GM12892 (cell line): ENCODE measurements at places on chromosomes 11 and 22.

DNA sequence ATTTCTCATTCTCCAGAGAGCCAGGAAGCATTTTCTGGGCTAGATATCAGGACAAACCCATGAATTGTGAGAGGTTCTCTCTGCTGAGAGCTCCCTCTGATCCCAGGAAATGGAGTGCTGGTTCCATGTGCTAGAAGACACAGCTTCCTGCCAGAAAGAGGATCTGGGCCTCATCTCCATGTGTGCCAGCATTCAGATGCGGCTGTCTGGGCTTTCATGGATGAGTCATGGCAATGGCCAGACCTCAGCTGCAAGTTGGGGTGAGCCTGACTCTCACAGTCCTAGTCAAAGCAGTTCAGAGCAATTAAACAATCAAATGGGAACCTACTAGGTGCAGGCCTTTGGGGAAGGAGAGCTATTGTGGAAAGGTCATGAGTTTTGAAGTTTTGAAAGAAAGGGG is 82.3 kb upstream of the EED start:
- DNase-seq, result no peak

GRCh38 chr22:24176630-24177029 is 4.7 kb upstream of the SUSD2 start:
- no peak for DNase-seq

DNA sequence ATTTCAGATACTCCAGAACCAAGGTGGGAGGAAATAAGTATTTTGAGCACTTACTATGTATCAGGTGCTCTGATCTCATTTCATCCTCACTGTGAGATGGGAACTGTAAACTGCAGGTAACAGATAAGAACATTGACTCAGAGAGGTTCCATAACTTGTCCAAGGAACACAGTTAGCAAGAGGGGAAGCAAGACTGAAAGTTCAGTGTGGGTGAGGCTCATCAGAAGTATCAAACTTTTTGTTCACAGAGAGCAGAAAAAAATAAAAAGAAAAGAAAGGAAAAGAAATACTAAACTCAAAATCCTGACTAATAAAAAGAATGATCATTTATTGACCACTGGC is 37.1 kb downstream of the RAB30 start:
- no peak for DNase-seq

DNA sequence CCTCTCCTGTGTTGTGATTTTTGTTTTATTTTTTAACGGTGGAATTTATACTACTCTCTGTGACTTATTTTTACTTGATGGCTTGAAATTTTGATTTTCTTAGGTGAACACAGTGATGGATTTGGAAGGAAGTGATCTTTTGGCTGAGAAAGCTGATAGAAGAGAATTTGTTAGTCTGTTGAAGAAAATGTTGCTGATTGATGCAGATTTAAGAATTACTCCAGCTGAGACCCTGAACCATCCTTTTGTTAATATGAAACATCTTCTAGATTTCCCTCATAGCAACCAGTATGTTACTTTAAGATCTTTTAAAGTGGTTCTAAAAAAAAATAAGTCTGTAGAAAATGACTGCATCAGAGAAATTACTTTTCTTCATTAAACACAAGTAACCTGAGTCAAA is 82.1 kb downstream of the HIPK3 start:
- no peak for DNase-seq

DNA sequence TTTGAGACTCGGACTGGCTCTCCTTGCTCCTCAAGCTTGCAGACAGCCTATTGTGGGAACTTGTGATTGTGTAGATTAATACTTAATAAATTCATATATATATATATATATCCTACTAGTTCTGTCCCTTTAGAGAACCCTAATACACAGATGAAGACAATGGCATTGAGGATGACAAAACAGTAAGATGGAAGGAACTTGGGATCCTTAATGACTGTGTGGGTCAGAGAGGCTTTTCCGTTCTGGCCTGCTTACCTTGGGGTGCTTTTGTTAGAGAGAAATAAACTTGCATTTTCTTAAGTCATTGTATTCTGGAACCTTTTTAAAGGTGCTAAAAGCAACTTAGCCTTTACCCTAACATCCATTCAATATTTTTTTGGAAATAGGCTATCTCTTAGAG is 49.6 kb upstream of the RRAS2 start:
- no peak for DNase-seq

GRCh38 chr11:65588199-65589054 is 7.2 kb downstream of the KCNK7 start:
- DNase-seq, result peak; percentile 98

DNA sequence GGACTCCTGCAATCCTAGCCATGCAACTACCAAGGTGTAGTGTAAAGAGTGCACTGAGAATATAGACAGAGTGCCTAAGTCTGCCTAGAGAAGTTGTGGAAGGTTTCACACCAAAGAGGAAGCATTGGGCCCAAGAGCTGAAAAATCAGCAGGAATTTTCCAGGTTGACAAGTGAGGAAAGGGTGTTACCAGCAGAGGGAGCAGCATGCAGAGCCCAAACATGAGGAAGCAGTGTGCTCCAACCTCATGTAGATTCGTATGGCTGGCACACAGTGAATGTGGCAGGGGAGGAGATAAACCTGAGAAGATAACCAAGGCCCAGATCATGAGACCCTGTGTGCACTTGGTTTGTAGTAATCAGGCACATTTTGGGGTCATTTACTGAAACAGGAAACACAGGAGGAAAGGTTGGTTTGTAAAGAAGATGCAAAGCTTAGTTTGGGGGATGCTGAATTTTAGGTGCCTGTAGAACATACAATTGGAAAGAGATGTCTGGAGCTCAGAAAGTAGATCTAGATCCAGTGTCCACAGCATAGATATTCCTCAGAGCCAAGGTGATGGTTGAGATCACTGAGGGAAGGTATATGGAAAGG is 1.7 kb downstream of the HPX start:
- no peak for DNase-seq

GRCh38 chr11:119615003-119615881 is 113.8 kb downstream of the NECTIN1 start:
- no peak for DNase-seq
